ENCODE measurements at places on chromosomes 5 and 9.

- no peak for DNase-seq
Observed at GRCh38 chr5:158050421-158050820, 191.5 kb upstream of the CLINT1 start.

- DNase-seq, result no peak
Observed at GRCh38 chr5:58066557-58066956, 393.3 kb downstream of the PLK2 start.

DNA sequence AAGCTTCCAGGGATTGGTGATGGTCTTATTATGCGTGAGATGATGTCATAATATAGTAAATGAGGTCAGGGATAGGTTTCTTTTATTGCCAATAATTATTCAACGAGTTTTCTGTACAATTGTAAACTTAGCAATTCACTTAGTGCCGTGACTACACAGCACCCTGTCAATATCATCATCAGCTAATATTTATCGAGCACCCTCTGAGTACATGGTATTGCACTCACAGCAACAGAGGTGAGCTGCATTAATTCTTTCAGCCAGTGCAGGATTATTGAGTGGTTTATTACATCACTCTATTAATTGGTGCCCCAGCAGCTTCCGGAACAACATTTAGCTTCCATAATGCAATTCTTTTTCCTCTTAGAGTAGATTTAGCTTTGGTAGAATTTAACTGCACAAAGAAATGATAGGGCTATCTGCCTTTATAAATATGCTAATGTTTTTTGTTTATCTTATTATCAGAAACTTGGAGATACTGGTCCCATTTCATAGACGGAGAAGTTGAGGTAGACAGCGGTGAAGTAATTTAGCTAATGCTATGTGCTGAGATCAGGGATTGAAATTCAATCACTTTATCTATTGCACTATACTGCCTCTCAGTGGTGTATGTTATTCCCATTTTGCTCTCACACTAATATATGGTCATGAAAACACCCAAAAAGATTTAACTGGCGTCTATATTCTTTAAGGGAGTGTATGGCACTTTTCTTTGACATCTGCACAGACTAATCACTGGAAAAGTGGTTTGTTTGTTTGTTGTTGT lies 726.1 kb upstream of the WWC1 start:
- DNase-seq, result no peak

GRCh38 chr5:115831163-115831768 lies 10.1 kb downstream of the ATG12 start:
- DNase-seq, result no peak

GRCh38 chr9:72826996-72827949 lies 125.6 kb downstream of the ALDH1A1 start:
- no peak for DNase-seq

- no peak for DNase-seq
Observed at GRCh38 chr9:137308057-137308619, 6.1 kb upstream of the NRARP start.

GRCh38 chr9:115005322-115005721 lies 74.9 kb upstream of the TNFSF8 start:
- no peak for DNase-seq

- no peak for DNase-seq
Observed at GRCh38 chr9:125604196-125604595, 102.8 kb downstream of the MAPKAP1 start.

DNA sequence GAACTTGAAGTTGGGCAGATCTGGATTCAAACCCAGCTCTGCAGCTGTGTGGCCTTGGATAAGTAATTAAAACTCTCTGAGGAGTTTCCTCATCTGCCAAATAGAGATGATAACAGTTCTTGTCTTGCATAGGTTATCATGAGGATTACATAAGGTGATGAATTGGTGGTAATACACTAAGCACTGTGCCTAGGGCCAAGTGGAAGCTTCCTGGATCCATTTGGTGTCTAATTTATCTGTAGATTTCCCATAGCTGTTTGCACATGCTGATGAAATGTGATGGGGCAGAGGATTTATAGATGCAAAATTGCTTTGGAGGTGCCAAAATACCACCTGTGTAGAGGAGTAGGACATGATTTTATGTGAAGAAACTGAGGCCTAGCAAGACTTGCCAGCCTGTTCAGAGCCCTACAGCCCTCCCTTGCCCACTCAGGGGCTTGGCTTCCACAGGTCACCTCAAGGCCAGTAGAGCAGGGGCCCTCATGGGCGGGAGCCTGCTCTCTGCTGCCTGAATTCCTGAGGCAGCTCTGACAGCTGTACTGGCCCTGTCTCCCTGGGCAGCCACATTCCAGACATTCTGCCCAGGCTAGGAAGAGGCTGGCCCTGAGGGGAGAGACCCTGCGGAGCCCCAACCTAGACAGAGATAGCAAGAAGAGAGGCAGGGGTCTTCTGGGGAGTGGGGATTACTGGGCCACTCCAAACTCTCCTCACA lies 5.9 kb upstream of the FAT2 start:
- DNase-seq, result no peak

DNA sequence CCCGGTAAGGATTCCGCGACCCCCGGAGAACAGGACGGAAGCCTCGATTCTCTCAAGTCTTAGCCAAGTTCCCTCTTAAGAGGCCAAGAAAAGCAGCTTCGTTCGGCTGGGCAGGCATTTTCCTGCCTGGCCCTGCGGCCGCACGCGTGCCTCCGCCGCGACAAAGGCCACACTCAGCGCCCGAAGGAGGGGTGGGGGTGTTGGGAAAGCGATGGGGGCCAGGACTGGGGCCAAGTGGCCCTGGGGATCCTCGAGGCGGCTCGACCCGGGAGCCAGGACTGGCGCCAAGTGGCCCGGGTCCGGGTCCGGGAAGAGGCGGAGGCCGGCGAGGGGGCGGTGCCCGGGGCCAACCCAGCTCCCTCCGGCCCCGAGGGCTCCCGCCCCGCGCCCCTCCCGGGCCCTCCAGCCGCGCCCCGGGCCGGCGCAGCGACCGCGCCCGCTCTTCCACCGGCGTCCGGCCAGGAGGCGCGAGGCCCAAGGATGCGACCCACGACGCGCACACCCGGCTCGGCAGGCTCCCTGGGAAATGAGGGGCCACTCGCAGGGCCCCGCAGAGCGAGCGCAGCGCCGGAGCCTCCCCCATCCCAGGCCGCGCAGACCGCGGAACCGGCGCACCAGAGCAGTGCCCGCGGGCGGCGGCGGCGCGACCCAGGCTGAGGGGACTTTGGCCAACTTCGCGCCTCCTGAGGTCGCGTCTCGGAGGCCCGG lies 756 bp downstream of the VAV2 start:
- no peak for DNase-seq

DNA sequence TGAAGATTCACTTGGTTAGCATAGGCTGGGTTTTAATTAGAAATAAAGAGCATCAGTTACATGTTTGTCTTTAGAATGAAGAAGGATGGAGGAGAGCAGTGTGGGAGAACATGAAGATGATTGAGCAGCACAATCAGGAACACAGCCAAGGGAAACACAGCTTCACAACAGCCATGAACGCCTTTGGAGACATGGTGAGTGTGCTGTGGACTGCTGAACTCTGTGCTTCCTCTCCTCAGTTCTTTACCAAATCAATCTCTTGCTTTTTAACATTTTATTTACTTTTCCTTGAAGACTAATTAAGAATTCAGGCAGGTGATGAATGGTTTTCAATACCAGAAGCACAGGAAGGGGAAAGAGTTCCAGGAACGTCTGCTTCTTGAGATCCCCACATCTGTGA lies 38.2 kb upstream of the SPATA31E1 start:
- no peak for DNase-seq

DNA sequence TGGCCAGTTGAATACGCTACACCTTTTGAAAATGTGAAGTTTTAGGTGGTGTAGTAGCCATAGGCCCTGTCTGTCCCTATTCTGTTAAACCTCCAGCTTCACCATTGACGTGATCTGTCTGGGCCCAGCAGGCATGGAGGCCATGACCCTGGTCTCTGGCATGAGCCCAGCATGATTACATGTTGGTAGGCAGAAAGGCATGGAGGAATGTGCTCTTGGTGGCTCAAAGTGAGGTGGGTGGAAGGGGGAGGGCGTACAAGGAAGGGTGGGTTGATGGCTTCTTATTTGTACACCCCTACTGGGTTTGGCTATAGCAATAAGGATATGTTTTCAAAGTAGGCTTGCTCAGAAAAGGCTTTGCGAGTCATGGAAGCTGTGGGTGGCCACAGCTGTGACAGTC lies 23.7 kb downstream of the RALGPS1 start:
- no peak for DNase-seq

DNA sequence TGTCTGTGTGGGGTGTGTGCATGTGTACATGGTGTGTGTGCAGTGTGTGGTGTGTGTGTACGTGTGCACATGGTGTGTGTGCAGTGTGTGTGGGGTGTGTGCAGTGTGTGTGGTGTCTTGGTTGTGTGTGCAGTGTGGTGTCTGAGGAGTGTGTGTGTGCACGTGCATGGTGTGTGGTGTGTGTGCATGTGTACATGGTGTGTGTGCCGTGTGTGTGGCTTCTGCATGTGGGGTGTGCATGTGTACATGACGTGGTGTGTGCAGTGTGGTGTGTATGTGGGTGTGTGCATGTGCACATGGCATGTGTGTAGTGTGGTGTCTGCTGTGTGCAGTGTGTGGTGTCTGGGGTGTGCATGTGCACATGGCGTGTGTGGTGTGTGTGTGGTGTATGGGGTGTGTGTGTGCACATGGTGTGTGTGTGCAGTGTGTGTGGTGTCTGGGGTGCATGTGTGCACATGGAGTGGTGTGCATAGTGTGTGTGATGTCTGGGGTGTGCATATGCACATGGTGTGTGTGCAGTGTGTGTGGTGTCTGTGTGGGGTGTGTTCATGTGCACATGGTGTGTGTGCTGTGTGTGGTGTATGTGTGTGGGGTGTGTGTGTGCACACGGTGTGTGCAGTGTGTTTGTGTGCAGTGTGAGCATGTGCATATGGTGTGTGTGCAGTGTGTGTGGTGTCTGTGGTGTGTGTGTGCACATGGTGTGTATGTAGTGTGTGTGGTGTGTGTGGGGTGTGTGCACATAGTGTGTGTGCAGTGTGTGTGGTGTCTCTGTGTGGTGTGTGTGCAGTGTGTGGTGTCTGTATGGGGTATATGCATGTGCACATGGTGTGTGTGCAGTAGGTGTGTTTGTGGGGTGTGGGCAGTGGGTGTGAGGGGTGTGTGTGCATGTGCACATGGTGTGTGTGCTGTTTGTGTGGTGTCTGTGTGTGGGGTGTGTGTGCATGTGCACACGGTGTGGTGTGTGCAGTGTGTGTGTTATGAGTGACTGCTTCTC lies 40.6 kb upstream of the ZNG1F start:
- no peak for DNase-seq

GRCh38 chr9:77384406-77384805 lies 207.1 kb downstream of the VPS13A start:
- no peak for DNase-seq

GRCh38 chr5:176724472-176724871 lies 77.2 kb downstream of the TSPAN17 start:
- DNase-seq, result peak; percentile 21

DNA sequence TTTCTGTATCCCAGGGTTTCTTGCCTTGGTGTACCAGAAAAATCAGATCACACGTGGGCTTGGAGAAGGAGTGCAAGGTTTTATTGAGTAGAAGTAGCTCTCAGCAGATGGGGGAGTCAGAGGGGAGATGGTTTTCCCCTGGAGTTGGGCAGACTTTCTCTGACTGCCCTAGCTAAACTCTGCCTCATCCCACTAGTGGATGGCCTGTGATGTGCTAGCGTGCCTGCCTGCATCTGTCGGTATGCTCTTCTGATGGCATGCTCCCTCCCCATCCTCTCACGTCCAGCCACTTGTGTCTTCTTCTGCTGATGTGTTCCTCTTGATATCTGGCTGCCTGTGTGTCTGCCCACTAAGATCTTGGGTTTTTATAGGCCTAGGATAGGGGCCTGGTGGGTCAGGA lies 616.1 kb upstream of the RGMB start:
- no peak for DNase-seq

- no peak for DNase-seq
Observed at GRCh38 chr9:15357050-15357653, 50.1 kb upstream of the TTC39B start.

- DNase-seq, result no peak
Observed at GRCh38 chr5:71829206-71829605, 110.1 kb downstream of the CARTPT start.

DNA sequence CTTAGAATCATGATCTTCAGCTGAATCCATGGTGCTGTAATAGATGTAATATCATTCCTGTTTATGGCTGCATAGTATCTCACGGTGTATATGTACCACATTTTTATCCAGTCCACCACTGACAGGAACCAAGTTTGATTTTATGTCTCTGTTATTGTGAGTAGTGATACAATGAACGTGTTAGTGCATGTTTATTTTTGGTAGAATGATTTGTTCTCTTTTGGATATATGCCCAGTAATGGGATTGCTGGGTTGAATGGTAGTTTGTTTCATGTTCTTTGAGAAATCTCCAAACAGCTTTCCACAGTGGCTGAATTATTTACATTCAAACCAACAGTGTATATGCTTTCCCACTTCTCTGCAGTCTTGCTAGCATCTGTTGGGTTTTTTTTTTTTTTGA lies 175.1 kb upstream of the CDH10 start:
- no peak for DNase-seq

GRCh38 chr5:137582218-137582617 lies 83.1 kb upstream of the SPOCK1 start:
- DNase-seq, result no peak

DNA sequence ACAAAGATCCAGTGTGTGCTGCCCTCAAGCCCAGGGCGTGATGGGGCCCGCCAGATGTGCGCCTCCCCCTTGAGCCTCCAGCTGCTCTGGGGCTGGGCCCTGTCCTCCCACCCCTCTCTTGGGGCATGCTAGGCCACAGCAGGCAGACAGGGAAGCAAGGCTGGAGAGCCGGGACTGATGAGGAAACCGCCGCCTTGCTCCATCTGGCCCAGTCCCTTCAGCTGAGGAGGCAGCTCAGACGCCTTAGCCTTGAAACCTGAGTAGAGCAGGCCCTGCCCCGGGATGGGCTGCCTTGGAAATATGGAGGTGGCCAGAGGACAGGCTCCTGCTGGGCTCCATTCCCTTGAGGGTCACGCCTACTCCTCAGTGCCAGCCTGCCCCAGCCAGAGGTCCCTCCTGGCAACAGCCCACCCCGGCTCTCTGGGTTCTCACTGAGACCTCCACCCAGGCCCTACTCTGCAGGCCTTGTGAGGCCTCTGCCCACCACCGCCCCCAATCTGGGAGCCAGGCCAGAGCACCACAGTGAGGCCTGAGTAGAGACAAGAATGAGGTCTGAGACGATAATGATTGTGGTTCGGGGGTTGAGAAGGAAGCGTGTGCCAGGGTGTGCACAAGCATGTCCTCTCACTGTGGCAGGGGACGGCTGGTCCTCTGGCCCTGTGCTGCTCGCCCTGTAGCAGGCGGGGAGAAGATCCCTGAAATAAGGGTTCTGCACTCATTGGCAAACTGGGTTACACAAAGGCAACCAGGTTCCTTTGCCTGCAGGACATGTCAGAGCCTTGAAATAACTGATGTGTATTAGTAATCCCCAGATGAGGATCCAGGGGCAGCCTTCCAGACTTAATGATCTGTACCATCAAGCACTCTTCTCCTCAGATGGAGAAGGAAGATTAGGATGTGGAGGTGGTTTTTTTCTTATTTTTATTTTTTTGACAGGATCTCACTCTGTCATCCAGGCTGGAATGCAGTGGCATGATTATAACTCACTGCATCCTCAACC lies 30.9 kb downstream of the CXXC5 start:
- DNase-seq, result no peak

DNA sequence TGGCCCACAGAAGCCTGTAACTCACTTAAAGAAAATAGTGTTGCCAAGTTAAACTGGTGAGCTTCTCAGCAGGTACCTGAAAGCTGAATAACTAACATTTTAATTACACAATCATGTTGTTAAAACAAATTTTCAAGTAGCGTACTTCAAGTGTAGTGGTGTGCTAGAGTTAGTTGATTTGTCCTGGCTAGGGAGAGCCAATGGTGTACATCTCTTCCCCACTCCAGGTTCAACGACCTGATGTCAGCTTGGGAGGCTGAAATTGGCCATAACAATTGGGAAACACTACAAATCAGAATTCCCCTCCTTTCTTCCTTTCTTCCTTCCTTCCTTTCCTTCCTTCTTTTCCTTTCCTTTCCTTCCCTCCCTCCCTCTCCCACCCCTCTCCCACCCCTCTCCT lies 295.3 kb upstream of the SLC24A2 start:
- no peak for DNase-seq
